NCI-H1930 (cell line): ENCODE measurements at places on chromosomes 11 and 22.

- no peak for DNase-seq
These were observed 21.9 kb upstream of the RAB30 start for GRCh38 chr11:83093634-83094033.

DNA sequence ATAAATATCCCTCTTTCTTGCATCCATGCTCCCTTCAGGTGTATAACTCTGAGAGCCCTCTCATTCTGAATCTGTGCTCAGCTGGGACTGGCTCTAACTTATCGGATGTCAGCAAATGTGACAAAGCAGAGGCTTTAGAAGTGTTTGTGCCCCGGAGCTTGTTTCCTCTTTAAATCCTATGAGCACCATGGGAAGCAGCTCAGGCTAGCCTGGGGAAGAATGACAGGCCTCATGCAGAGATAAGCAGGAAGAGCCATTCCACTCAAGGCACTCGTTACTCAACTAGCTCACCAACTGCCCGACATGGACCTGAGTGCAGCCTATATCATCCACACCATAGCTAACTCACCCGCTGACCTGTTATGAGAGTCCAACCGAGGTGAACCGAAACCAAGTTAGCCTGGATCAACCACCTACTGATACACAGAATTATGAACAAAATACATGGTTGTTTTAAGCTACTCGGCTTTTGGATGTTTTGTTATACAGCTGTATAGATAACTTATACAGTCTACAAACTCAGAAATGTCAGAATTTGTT is 990.7 kb downstream of the NTM start:
- DNase-seq: no peak

- no peak for DNase-seq
These were observed 750 bp downstream of the XRCC6 start for GRCh38 chr22:41621911-41622179.

DNA sequence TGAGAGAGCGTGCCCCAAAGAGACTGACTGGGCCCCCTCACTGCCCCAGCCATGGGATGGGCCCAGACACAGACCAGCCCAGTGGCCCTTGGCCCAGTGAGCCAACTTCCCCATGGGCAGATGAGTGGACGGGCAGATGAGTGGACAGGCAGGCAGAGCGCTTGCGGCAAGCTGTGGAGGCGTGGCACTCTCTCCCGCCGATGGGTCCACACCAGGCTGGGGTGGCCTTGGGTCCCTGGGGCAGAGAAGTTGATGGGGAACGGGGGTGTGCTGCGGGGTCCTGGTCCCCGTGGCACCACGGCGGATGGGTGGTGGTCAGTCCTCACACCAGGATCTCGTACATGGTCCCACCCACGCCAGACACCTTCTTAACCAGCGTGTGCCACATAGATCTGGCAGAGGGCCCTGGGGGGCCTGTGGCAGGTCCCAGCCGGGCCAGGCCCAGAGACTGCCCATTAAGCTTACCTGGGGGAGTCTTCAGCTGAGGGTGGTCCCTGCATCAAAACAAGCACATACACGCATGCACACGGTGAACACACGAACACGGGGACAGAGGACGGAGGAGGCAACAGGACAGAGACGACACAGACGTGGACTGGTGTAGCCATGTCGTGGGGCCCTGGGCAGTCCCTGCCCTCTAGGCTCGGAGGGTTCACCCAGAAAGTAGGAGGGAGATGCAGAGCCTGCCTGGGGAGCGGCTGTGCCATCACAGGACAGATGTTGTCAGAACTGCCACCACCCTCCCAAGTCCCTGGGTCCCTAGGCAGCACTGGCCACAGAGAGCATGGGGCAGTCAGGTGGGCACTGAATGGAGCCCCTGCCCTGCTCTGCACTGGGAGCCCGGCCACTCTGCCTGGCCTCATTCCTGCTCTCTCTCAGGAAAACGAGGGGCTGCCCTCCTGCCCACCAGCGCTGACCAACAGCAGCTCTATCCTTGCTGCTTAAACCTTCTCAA is 182.2 kb downstream of the IGLL1 start:
- no peak for DNase-seq

DNA sequence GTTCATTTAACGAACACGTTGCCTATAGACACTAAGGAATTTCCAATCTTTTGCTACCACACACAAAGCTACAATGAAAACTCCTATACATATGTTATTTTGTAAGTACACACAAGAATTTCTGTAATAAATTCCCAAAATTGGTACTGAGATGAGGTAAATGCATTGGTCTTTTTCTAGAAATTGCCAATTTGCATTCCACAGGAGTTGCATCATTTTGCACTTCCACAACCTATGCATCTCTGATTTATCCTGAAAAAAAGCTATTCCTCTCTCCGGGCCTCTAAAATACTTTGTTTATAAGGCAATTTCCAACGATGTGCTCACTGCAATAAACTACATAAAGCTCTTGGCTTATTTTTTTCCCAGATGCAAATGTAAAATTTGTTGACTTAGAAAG is 24.9 kb downstream of the IMMP1L start:
- DNase-seq: no peak

DNA sequence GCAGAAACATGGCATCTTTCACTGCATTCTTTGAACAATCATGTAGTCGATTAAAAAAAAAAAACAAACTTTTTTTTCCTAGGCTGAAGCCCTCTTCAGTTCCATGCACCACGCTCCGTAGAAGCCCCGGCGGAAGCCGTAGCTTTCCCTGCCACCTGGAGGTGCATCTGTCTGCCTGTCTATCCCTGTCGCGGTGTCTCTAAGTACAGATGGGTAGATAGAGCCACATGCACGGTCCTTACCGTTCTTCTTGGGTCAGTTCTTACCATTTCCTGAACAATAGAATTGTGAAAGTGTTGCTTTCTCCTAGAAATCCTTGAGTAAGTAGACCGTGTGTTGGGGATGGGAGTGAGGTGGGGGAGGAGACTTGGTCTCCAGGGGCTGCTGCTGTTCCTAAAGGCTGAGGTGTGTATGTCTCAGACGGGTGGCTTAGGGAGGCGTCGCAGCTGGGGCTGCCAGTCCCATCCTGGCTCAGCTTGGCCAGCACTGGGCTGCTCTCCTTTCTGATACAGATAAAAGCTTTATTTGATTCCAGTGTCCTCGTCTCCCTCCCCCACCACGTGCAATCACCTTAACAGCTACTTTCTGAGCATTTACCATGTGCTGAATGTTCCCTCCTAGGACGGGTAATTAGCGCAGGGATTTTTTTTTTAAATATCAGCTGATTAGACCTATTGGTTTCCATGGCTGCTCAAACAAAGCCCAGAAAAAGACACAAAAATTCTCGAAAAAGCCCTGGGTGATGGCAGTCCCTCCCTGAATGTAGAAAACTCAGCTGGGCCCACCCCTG is 46.8 kb downstream of the MACROD1 start:
- DNase-seq: no peak

GRCh38 chr22:38214302-38215056 is 12.7 kb downstream of the MAFF start:
- no peak for DNase-seq

DNA sequence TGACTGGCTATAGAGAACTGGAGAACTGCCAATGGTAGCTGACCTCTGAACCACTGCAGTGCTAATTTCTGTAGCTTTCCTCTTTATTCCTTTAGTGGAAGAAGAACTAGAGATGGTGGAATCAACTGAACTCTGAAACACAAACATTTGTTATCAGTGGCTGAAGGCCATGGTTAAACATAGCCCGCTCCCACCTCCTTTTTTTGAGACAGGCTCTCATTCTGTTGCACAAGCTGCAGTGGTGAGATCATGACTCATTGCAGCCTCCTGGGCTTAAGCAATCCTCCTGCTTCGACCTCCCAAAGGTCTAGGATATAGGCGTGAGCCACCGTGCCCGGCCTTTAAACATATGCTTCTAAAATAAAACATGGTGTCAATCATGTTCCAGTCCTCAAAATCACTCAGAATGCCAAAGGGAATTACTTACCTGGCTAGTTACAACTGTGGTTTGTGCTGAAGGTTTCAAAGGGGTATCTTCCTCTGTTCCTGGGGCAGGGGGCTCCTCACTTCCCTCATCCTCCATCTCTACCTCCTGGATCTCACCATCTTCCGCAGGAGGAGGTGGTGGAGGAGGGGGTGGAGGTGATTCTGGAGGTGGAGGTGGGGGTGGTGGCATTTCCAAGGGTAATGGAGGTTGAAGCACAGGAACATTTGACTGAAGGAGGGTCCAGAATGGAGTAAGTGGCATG is 9.0 kb upstream of the AGBL2 start:
- no peak for DNase-seq

DNA sequence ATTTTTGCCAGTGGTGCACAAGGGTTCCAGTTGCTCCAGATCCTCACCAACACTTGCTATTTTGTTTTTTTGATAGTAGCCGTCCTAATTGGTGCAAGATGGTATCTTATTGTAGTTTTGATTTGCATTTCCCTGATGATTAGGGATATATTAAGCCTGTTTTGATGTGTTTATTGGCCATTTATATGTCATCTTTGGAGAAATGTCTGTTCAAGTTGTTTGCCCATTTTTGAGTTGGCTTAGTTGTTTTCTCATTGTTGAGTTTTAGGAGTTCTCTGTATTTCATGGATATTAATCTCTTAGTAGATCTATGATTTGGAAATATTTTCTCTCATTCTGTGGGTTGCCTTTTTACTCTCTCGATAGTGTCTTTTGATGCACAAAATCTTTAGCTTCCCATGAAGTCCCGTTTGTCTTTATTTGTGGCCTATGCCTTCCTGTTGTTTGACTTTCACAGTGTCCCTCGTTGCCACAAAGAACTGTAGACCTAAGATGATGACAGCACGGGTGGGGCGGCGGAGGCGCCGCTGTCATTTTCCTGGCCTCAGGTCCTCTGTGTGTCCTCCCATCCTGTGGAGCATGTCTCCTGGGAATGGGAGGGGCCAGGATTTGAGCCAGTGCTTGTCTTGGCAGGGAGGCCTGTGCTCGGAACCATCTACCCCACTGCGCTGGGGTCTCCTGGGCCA is 33.5 kb downstream of the LRP5 start:
- DNase-seq: no peak

- no peak for DNase-seq
These were observed 14.5 kb downstream of the USP35 start for GRCh38 chr11:78203184-78203583.

DNA sequence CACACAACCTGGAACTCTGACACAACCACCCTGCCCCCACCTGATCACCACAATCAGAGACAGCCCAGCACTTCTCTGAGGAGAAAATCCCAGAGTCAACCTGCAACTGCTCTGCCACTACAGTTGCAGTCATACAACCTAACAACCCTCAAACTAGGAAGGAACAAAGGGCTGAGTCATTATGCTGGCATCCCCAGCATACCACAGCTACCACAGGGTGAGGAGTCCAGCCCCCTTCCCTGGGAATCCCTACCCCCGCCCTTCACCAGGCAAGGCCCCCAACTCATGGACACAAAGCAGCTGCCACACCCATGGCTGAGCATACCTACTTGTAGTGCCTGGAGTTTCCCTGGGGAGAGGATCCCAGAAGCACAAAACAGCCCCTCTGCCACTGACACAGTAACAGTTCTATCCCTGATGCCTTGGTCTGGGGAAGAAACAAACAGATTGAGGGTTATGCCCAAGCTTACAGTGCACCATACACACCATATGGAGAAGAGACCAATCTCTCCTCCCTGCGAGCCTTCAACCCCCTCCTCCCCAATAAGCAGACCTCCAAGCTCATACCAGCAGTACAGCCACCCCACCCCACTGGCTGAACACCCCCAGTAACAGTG is 68.5 kb upstream of the C11orf58 start:
- DNase-seq: no peak

DNA sequence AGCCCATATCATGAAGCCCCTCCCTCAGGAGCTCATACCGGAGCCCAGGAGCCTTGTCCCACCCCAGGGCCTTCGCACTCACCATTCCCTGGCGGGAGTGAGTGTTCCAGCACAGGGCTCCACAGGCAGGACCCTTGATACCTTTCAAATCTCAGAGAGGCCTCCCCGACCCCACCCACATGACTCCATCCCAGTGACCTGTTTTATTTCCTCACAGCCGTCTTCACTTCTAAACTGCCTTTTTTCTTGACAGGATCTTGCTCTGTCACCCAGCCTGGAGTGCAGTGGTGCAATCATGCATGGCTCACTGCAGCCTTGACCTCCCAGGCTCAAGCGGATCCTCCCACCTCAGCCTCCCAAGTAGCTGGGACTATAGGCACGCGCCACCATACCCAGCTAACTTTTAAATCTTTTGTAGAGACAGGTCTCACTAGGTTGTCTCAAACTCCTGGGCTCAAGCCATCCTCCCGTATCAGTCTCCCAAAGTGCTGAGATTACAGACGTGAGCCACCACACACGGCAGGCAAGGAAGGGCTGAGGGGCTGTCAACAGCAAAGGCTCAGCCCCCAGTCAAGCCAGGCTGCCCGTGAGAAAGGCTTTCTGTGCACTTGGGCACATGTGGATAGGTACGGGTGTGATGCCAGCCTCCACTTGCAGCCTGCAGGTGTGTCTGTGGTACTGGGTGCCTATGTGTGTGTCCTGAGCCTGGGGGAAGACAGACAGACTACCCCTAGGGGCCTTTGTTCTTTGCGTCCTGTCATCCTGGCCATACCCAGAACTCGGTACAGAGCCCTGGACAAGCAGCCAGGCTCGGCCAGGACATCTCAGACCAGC is 9.3 kb downstream of the RPL3 start:
- DNase-seq: no peak

DNA sequence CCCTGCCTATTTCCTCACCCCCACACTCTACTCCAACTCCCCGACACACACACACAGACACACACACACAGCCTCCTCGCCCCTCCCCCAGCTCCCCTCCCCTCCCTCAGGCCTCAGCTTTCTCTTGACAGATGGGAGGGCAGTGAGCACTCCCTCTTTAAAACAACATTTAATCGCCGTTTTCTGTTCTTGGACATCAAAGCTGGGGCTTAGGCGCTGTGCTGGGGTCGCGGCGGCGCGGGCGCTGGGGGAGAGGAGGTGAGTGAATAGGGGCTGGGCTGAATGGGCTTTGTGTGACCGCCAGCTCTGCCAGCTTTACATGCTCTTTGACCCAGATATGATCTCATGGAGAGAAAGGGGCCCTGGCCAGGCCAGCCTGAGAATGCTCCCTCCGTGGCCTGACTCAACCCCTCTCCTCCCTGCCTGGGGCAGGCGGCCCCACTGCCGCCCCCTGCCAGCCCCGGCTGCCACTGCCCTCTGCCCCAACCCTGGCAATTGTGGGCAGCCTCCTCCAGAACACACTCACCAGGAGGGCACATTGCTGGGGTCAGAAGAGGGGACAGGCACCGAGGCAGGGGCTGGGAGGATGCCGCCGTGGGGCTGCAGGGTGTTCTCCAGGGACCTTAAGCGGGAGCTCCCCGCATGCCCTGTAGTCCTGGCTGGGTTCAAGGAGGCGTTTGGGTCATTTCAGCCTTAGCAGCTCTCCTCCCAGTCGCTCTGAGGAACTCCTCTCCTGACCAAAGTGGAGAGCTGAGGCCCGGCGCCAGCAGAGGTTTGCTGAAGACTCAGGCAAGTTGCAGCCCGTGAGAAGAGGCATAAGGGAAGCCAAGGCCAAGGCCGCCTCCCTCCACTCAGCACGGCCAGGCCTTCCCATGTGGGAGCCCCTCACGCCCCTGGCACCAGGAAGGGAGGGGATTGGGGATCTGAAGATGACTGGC is 38.3 kb upstream of the NNMT start:
- no peak for DNase-seq

GRCh38 chr22:22318723-22319465 is 74.3 kb downstream of the VPREB1 start:
- no peak for DNase-seq
